HEK293T (cell line): ENCODE measurements at places on chromosomes 13 and 19.

DNA sequence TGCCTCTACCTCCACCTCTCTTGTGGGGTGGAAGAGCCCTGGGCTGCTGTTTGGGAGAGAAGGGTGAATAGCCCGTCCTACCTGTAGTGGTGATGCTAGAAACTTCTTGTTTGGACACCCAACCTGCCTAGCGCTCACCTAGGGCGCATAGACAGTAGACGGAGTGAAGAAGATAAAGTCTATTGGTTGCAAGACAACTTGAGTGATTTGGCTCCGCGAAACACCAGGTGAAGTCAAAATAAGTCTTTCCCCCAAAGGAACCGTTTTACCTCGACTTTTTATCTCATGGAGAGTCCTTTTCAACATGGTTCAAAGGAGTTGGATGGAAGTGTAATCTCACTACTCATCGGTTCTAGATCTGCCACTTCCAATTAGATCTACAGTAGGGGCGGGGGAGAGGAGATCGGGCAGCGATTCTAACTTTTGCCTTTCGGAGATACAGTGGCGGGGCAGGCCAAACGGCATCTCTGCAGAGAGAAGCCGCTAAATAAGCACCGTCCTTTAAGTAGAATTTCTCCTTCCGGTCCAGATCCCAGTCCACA, 694 bp upstream of the ZIC5 start:
- DNase-seq, result no peak

- DNase-seq, result peak; percentile 76
These were observed 2.5 kb upstream of the KEAP1 start for GRCh38 chr19:10505583-10506229.

DNA sequence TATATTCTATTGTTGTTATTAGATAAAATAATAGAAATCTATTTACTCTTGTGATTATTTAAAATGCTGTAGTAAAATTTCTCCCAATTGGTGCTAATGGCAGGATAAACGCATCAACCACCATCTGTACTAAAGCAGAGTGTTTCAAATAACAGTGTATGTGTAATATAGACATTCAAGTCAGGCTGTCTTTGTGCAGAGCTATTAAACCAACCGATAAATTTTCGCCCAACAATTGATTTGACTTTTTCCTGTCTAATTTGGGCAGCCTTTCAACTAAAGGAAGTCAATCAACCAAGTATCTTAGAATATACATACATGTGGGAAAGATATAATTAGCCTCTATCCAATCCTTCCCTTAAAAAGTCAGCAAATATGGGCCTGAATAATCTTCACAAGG, 5.8 kb downstream of the AMER2 start:
- DNase-seq, result no peak

GRCh38 chr19:11349171-11349570, 2.9 kb downstream of the CCDC159 start:
- DNase-seq, result no peak

DNA sequence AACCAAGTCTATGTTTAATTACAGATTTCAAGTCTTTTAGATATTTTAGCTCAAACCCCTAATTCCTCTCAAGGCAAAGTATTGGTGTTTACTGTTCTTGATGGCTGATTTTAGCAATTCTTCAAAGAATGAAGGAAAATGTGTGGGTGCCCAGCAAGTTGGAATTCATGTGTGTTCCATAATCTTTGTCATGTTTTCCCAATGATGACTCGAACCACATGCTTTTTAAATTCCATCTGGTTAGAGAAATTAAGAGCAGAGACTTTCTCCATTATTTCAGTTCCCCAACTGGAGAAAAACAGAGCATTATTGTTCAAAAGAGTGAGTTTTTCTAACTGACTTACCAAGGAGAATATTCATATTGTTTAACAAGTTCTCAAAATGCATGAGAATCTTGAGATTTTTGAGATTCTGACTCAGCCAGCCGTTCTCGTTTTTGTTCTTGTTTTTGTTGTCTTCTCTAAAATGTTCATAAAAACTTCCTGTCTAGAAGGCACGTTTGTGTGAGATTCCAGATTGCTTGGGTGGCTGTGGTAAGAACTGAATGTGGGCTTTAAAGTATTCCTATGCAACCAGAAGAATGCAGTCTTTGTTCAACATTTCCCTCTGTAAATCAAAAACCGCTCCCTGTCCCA, 404.7 kb downstream of the IRS2 start:
- no peak for DNase-seq

- no peak for DNase-seq
These were observed 600.8 kb downstream of the DIAPH3 start for GRCh38 chr13:59562924-59563323.

GRCh38 chr13:78398743-78399410, 204.5 kb downstream of the POU4F1 start:
- no peak for DNase-seq
